ENCODE measurements at places on chromosomes 3 and 15.

DNA sequence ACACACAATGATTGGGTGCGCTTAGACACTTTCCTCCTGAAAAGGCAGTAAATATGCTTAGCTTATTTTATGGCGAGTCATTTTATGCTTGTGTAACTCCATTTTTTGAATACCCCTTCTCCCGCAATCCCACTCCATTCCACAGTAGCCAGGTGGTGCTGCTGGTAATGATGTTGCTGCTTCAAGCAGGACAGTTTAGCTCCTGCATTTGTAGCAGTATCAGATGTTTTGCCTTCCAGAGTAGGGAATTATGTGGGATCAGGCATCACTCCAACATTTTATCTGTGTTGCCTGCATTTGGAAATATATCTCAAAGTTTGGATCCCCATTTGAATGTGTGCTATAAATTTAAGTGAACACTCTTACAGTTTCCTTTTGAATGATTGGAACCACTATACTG, 302.1 kb upstream of the SGO1 start:
- H3K36me3 ChIP-seq: no peaks in the 10 kb centered on the region
- DNase-seq: no peak
- no peaks in the 10 kb centered on the region for H3K27me3 ChIP-seq
- H3K4me3 ChIP-seq: no peak overlapping the region

GRCh38 chr3:25151281-25151902, 276.7 kb upstream of the RARB start:
- H3K27ac ChIP-seq: no peak overlapping the region
- no peaks in the 10 kb centered on the region for H3K36me3 ChIP-seq
- no peaks in the 10 kb centered on the region for H3K27me3 ChIP-seq
- H3K4me1 ChIP-seq: no peaks in the 10 kb centered on the region
- H3K4me3 ChIP-seq: no peak overlapping the region
- DNase-seq: no peak

DNA sequence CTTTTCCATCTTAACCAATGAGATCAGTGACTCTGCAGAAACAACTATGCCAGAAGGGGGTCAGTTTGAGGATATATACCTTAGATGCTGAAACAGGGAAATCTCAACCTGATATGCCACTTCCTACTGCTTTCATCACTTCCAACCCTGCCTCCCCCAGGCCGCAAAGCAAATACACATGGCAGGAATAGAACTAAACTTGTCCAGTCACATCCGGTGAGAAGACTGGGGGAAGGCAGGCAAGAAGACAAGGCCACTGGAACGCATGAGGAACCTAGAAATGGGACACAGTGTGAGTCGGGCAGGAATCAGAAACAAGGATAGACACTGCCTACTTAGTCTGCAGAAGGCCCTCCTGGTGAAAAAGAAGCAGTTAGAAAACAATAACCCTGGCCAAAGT, 90.6 kb downstream of the MYO5A start:
- H3K4me3 ChIP-seq: no peak overlapping the region
- H3K27ac ChIP-seq: no peak overlapping the region
- H3K4me1 ChIP-seq: peaks cover 13% of the 10 kb centered on the region
- no peak for DNase-seq
- H3K36me3 ChIP-seq: no peaks in the 10 kb centered on the region

GRCh38 chr3:129386984-129387383, 41.5 kb downstream of the EFCAB12 start:
- no peaks in the 10 kb centered on the region for H3K4me1 ChIP-seq
- DNase-seq: no peak
- H3K4me3 ChIP-seq: no peak overlapping the region
- H3K27me3 ChIP-seq: no peaks in the 10 kb centered on the region

DNA sequence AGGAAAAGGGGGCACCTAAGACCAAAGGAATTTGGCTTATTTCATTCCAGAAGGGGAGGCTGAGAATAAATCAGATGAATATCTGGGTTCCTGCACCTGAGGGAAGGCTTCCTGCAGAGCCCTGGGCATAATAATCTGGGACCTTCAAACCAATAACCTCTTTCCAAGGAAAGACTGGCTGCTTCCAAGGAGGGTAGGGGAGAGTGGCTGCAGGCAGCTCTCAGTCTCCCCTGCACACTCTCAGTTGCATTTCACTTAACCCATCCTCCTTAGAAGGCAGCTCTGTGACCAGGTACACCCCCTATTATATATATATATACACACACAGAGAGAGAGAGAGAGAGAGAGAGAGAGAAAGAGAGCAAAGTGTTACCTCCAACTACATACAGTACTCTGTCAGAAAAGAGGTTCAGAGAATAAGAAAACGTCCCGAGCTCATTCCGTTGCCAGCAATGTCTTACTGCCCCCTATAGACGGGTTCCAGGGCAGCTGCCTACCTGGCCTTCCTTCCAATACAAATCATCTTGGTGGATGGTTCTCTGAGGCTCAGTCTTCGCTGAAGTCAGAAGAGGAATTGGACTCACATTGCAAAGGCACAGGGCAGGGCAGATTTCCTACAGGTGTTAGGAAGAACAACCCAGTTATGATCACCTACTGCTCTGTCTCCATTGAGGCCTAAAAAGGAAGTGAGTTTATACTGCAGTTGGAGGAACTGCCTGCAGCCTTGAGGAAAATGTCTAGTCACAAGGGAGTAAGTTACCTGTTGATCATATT, 26.1 kb downstream of the CAPN3 start:
- peak; percentile 18 for DNase-seq
- no peaks in the 10 kb centered on the region for H3K27me3 ChIP-seq
- H3K36me3 ChIP-seq: no peaks in the 10 kb centered on the region
- H3K4me1 ChIP-seq: no peaks in the 10 kb centered on the region
- H3K27ac ChIP-seq: no peak overlapping the region

DNA sequence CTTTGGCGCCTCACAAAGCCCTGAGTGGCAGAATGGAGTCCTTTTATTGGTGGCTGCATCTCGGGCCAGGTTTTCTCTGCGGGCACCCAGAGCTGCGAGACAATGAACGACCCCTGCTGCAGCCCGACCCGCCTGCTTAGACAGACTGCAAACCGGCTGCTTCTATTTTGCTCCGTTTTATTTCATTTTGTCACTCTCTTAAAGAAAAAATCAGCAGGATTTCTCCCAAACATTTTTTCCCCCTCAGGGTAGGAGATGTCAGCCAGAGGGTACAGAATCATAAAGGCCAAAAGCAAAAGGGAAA, 64.8 kb downstream of the OXNAD1 start:
- H3K4me1 ChIP-seq: no peaks in the 10 kb centered on the region
- no peak overlapping the region for H3K27ac ChIP-seq
- no peaks in the 10 kb centered on the region for H3K27me3 ChIP-seq
- no peak for DNase-seq
- no peaks in the 10 kb centered on the region for H3K36me3 ChIP-seq
- H3K4me3 ChIP-seq: no peak overlapping the region

DNA sequence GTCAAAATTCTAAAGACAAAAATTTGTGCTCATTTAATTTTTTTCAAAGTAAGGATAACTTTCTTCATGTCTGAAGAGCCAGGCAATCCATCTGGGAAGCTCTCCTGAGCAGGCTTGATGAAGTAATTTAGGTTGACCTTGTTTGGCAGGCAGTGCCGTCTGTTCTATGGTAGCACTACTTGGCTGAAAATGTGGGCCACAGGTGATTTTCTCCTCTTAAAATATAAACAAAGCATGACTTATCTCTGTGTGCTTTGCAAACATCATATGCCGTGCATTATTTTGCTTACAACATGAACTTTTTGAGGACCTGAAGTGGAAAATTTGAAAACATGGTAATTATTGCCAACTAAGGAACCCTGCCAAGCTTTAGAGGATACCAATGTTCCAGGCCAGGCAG, 143.2 kb downstream of the RAP2B start:
- no peaks in the 10 kb centered on the region for H3K36me3 ChIP-seq
- H3K4me3 ChIP-seq: no peak overlapping the region
- no peaks in the 10 kb centered on the region for H3K27me3 ChIP-seq
- no peaks in the 10 kb centered on the region for H3K4me1 ChIP-seq
- no peak for DNase-seq

DNA sequence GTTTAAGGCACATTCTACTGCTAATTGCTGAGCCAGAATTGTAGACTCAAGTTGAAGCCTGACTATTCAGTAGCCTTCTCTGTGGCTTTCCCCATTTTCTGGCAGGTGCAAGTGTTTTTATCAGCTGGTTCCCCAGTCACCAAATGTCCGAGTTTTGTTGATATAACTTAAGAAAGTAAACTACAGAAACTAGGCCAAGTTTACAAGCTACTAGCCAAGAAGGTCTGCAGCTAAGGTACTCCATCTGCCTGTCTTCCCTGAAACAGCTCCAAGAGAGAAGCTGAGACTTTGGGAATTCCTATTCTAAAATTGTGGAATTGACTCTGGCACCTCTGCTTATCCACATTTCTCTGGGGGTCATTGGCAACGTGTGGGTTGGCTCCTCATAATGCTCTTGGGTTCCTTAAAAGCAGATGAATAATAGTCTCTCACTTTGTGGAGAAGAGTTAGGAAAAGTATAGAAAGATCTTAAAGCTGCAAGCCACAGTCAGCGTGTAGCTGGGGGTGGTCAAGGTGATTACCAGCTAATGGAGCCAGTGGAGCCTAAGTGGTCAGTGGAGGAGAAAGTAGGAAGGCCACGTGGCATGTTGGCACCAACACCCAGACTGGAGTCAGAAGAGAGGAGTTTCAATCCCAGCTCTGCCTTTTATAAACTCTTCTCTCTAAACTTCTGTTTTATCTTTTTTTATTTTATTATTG, 128.8 kb downstream of the PEX5L start:
- no peak for DNase-seq
- H3K27ac ChIP-seq: no peak overlapping the region
- no peaks in the 10 kb centered on the region for H3K27me3 ChIP-seq
- no peaks in the 10 kb centered on the region for H3K4me1 ChIP-seq
- no peak overlapping the region for H3K4me3 ChIP-seq

GRCh38 chr3:5123937-5124336, 1.8 kb downstream of the ARL8B start:
- 0 out of 2 replicates have a peak, but pooled peaks cover 8% of the 10 kb centered on the region for H3K4me1 ChIP-seq
- no peaks in the 10 kb centered on the region for H3K36me3 ChIP-seq
- no peaks in the 10 kb centered on the region for H3K27me3 ChIP-seq

GRCh38 chr3:149954812-149955211, 15.9 kb downstream of the PFN2 start:
- H3K4me1 ChIP-seq: peaks cover 11% of the 10 kb centered on the region
- no peak overlapping the region for H3K4me3 ChIP-seq
- no peaks in the 10 kb centered on the region for H3K27me3 ChIP-seq
- no peaks in the 10 kb centered on the region for H3K36me3 ChIP-seq

GRCh38 chr3:69320871-69321271, 65.0 kb downstream of the FRMD4B start:
- peak overlapping the region; percentile 19 for H3K4me3 ChIP-seq
- H3K27me3 ChIP-seq: no peaks in the 10 kb centered on the region
- H3K36me3 ChIP-seq: no peaks in the 10 kb centered on the region
- peak overlapping the region; percentile 85 for H3K27ac ChIP-seq
- H3K4me1 ChIP-seq: peaks cover 35% of the 10 kb centered on the region

- H3K27ac ChIP-seq: no peak overlapping the region
- no peak overlapping the region for H3K4me3 ChIP-seq
- peaks cover 17% of the 10 kb centered on the region for H3K4me1 ChIP-seq
- H3K27me3 ChIP-seq: no peaks in the 10 kb centered on the region
Measured at GRCh38 chr3:2713923-2714322, 396.3 kb downstream of the IL5RA start.

- 0 out of 2 replicates have a peak, but pooled peaks cover 3% of the 10 kb centered on the region for H3K36me3 ChIP-seq
- H3K27ac ChIP-seq: no peak overlapping the region
- no peak overlapping the region for H3K4me3 ChIP-seq
- DNase-seq: no peak
- H3K27me3 ChIP-seq: no peaks in the 10 kb centered on the region
- no peaks in the 10 kb centered on the region for H3K4me1 ChIP-seq
Measured at GRCh38 chr3:47612178-47612577, 33.5 kb upstream of the CSPG5 start.

DNA sequence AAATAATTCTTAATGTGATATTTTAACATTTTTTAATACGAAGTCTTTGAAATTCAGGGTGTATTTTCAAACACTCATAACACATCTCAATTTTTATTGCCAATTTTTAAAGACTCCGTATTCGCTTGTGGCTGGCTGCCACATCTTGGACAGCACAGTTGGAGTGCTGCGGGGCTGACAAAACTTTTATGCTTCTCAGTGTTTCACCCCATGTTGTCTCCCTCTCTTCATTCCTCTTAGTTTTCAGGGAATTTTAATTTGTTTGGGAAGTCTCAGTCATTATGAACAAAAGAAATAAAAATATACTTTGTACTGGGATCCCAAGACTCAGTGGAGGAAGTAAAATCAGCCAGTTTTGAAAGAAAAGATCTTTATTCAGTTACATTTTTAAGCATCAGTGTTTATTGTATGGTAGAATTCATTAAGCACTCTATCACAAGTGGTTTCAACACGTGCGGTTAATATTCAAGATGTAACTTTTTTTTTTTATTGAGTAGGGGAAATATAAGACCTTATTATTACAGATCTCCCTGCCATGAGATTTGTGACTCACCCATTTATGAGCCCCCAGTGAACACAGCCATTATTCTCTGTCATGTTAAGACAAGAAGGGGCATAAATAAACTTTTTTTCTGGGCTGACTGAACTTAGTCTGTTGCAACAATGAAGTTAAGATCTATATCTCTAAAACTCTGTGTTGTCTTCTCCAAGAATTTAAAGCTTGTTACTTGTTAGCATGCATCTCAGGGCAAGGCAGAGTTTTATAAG, 26.8 kb downstream of the KAT2B start:
- no peaks in the 10 kb centered on the region for H3K27me3 ChIP-seq
- no peak overlapping the region for H3K27ac ChIP-seq
- H3K4me1 ChIP-seq: no peaks in the 10 kb centered on the region
- no peak for DNase-seq
- no peak overlapping the region for H3K4me3 ChIP-seq
- no peaks in the 10 kb centered on the region for H3K36me3 ChIP-seq

- DNase-seq: no peak
- H3K4me3 ChIP-seq: no peak overlapping the region
- no peaks in the 10 kb centered on the region for H3K27me3 ChIP-seq
- peaks cover 5% of the 10 kb centered on the region for H3K4me1 ChIP-seq
- H3K27ac ChIP-seq: no peak overlapping the region
- H3K36me3 ChIP-seq: no peaks in the 10 kb centered on the region
Measured at GRCh38 chr15:27564656-27565055, 534.5 kb downstream of the OCA2 start.

- H3K36me3 ChIP-seq: no peaks in the 10 kb centered on the region
- no peaks in the 10 kb centered on the region for H3K4me1 ChIP-seq
- DNase-seq: no peak
- no peak overlapping the region for H3K27ac ChIP-seq
Measured at GRCh38 chr3:43870844-43871626, 180.3 kb downstream of the ABHD5 start.

DNA sequence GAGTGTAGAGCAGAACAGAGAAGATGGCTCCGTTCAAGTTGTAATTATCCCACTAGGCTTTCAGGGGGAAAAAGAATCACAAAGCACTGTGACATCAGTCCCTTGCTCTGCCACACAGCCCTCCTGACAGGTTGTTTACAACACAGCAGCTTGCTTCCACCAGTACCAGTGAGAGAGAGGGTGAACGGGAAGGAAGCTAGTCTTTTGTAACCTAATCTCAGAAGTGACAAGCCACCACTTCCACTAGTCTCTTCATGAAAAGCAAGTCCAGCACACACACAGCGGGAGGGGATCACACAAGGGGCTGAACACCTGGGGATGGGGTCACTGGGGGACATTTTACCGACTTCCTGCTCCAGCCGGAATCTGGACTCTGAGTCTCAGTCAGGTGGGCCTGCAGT, 86.3 kb downstream of the FAM81A start:
- H3K27ac ChIP-seq: no peak overlapping the region
- no peaks in the 10 kb centered on the region for H3K36me3 ChIP-seq
- H3K27me3 ChIP-seq: no peaks in the 10 kb centered on the region
- no peaks in the 10 kb centered on the region for H3K4me1 ChIP-seq
- H3K4me3 ChIP-seq: no peak overlapping the region
- no peak for DNase-seq

Measured in MM.1S (cell line).